Common myeloid progenitor, CD34-positive (primary cell): ENCODE measurements at places on chromosomes 1 and 21.

DNA sequence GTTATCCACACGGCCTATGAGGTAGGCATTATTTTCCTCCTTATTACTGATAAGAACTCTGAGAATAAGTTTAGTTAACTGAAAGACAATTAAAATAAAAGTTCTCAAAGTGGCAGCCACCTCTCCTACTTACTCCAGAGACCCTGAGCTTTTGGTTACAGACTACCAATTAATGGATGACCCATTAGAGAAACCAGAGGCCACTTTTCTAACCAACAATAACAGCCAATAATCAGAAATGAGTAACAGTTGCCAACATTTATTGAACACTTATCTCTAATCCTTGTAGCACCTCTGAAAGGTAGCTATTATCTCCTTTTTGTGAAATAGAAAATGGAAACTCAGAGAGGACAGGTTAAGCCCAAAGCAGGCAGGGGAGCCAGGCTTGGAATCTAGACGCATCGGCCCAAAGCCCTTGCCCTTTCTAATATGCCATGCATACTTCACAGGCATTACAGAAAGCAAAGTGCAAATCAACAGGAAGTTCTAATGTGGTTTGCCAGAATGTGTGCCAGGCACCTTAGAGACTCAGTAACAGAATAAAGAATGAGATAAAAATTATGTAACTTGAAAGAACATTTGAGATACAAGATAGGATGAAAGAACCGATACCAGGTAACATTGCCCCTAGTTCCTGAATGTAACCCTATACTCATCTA lies 50.0 kb downstream of the BEND5 start:
- DNase-seq, result no peak

DNA sequence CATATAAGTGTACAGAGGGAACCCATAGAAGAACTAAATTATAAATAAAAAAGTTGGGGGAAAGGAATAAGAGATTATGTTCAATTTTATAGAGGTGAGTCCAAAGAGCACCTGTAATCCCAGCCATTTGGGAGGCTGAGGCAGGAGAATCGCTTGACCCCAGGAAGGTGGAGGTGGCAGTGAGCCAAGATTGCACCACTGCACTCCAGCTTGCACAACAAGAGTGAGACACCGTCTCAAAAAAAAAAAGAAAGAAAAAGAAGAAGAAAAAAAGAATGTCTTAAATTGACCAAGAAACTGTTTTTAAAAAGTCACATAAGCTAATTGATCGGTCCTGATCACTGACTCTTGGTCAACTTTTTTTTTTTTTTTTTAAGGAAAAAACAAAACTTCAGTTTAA lies 19.1 kb upstream of the ATF3 start:
- no peak for DNase-seq

DNA sequence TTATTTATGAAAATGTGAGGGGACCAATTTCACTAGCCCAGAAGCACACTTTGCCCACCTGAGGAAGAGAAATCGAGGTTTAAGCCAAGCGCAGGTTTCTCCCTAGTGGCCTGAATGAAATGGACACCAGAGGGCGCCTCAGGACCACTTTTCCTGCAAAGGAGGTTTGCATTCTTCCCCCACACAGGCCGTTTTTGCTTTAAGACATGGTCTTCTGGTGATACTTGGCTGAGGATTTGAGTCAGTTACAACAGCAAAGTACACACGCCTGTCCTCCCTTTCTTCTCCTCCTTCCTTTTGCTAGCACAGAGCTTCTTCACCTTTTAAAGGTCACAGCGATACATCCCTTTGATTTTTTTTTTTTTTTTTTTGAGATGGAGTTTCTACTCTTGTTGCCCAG lies 5.4 kb downstream of the PLA2G2E start:
- DNase-seq, result peak; percentile 88

DNA sequence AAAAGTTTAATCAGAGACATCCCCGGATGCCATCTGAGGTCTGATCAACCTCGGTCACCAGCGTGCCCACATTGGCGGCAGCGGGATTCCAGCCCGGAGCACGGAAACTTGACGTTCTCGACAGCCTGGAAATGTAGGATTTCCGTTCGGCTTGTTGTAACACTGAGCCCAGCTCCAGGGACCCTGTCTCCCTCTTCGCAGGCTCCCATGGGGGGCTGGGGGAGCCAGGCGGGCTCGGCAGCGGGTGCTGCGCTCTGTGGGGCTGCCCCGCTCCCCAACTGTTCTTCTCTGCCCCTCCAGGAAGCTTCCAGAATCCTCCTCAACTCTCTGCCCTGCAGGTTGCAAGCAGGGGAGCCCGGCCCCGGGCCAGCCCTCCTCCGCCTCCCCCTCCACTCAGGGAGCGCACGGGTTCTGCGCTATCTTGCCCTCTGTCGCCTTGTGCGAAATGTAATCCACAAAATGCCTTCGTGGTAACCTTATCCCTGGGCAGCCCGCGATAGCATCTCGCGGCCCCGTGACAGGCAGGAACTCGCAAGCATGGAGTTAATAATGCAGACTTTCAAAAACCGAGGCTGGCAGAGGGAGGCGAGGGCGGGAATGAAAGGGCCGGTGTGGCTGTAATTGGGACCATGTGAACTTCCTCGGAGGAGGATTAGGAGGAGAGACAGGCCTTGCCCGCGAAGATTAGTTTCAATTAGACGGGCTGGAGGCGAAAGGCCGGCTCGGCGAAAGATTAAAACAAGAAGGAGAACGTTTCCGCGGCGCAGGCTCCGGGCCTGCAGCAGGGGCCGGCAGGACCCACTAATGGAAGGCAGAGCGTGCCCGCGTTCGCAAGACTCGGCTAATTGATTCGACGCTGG lies 53.9 kb upstream of the TTC34 start:
- DNase-seq, result no peak

DNA sequence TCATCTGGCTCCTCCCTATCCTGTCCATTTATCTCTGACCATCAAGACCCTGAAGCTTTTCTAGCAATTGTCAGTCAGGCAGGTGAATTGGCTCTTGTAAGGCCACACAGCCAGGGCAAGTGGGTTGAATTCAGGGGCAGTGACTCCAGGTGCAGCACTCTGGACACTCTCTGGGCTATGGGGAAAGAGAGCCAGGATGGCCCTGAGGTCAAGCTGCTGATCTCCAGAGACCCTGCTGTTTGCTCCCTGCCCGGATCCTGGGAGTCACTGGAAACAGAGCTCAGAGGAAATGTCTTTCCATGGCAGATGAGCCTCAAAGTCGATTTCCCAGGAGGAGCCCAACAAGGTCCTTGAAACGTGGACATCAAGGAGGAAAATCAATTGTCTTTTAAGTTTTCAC lies 184.4 kb downstream of the C1orf94 start:
- DNase-seq, result no peak

DNA sequence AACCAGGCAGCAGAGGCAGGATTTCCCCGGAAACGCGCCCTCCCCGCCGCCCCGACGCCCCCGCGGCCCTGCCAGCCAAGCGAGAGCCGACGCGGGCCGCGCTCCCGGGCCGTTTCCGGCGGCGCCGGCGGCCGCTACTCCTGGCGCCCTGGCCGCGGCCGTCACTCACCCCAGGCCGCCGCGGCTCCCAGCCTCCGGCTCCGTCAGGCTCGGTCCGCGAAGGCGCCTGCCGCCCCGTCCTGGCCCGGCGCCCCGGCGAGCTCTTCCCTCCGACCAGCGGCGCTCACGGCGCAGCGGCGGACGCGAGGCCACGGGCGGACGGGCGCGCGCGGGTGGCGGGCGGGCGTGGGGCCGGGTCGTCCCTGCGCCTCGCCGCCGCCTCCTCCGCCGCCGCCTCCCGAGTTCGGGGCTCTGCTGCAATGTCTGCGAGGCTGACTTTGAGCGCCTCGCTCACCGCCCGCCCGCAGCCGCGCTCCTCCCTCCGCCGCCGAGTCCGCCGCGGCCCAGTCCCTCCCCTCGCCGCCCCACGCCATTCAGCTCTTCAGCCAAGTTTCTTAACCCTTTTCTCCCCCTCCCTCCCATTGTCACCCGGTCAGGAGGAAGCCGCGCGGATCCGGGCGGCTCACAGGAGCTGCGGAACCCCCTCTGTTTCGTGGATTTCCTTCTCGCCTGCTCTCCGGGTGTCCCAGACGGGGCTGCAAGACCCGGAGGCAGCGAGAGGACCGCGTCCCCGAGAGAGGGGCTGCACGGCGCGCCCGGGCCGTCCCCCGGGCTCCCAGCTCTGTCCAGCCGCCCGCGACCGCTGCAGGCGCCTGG lies at the start of gene NRIP1:
NRIP1 (minus strand) TSS at position 425 of the 816 bp plus-strand sequence. CDS start 96,808 bp downstream, outside the sequence.
- peak; percentile 98 for DNase-seq

- DNase-seq, result no peak
Measured at GRCh38 chr1:165235155-165235776, 121.2 kb downstream of the LMX1A start.

DNA sequence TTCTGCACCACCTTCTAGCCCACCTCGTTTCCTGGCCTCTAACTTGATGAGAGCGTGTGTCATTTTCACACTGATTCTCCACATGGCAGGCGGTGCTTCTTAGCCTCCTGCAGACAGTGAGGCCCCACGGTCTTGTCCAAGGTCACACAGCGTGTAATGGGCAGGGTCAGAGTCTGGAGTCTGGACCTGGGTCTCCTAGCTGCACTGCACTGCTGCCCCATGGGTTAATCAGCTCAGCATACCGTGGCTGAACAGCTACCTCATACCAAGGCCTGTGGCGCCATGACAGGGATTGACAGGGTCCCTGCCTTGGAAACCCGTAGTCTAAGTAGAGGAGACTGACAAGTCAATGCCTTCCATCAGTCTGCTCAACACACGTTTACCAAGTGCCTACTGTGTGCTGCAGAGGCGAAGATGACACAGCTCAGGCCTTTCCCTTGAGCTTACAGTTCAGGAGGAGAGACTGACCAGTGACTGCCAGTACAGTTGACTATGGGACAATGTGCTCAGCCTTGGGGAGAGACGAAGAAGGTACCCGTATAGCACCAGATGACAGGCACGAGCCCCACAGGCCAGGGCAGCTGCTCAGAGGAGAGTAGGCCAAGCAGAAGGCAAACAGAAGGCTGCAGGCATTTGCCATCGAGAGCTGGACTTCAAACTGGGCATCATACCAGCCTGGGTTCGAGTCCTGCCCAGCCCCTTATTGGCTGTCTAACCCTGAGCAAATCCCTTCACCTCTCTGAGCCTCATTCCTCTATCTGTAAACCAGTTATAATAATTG lies 5.5 kb downstream of the PCSK9 start:
- DNase-seq, result no peak

DNA sequence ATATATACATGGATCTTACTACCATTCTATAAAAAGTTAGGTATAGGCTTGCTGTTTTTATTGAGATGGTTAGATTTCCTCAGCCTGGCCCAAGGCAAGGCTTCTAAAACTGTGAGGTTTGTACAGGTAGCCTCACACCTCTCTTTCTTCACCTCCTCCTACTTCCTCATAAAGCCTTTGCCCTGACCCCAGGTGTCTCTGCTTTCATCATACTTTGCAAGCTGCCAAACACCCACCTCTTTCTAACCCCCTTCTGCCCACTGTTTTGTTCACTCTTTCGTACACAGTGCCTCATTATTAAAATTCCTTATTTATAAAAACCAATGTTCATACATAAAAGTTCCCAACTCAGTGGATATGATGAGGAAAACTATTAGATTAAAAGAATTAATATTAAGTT lies 31.4 kb upstream of the SOAT1 start:
- DNase-seq, result no peak
